SK-N-SH (cell line): ENCODE measurements at places on chromosomes 6 and 20. TPM values are rescaled to one million over a fixed set of nuclear protein-coding genes. Genes with fewer than 3 reads are reported as not detected.

- no peak overlapping the region for H3K27ac ChIP-seq
- no peak overlapping the region for H3K4me3 ChIP-seq
- H3K36me3 ChIP-seq: no peaks in the 10 kb centered on the region
- no peaks in the 10 kb centered on the region for H3K27me3 ChIP-seq
Measured at GRCh38 chr6:153140299-153140698, 9.2 kb upstream of the RGS17 start.

GRCh38 chr6:40717411-40718057 is 130.4 kb upstream of the LRFN2 start:
- no peaks in the 10 kb centered on the region for H3K36me3 ChIP-seq
- no peak for DNase-seq
- peaks cover 3% of the 10 kb centered on the region; the same call in 1 of the 2 replicates for H3K27me3 ChIP-seq

DNA sequence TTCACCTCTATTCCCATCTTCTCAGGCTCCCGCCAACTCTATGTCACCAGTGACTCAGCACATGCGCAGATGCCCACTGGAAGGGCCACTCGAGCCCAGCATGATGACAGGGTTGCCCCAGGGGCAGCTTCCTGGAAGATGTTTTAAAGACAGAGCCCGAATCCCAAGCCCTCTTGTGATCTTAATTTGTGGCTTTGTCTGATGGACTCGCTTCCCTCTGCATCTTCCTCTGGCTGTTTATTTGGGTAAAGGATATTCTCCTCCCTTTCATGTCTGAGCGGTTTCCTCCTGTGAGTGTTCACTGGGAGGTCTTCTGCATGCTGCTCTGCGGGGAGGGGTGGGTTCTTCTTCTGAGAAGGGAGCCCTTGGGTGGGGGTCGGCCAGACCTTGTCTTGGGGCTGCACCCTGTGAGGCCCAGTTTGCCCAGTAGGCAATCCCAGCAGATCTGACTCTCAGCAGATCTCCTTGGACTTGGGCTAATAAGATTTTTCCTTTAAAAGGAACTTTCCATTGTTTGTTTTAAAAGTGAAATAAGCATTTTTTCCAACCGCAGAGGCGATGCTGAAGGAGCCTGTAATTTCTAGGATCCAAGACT is 401.0 kb downstream of the CDC5L start:
- no peaks in the 10 kb centered on the region for H3K27me3 ChIP-seq
- no peak overlapping the region for H3K27ac ChIP-seq
- H3K36me3 ChIP-seq: no peaks in the 10 kb centered on the region
- H3K4me1 ChIP-seq: peaks cover 5% of the 10 kb centered on the region; the same call in 1 of the 2 replicates
- no peak overlapping the region for H3K4me3 ChIP-seq

DNA sequence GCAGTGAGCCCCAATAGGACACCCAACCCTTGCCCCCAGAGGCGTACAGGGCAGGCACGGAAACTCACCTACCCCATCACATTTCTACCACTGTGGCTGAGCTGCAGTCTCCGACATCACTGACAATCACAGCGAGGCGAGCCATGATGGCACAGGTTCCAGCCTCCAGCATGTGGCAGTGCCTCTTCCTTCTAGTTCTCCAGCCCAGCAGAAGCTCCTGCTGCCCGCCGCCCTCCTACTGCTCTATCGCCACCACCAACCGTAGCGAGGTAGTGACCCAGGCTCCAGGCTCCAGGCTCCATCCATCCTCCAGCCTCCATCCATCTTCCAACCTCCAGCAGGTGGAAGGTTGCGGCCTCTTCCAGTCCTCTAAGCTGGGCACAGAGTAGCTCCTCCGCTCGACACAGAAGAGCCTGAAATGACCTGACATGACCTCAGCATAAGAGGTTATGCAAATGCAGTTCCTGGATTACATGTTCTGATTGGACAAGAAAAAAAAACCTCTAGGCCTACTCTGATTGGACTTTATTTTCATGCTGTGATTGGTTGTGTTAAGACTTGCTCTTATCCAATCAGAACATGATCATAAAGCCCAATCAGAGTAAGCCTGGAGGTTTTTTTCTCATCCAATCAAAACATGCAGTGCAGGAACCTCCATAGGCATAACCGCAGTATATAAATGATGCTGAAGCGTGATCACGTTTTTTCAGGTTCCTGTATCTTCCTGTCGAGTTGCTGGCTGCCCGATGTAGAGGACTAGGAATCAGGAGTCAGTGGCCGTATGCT is 438.9 kb upstream of the ZNF337 start:
- no peak for DNase-seq
- H3K36me3 ChIP-seq: no peaks in the 10 kb centered on the region
- H3K4me3 ChIP-seq: peak overlapping the region; percentile 37
- no peaks in the 10 kb centered on the region; the same call in 1 of the 2 replicates for H3K4me1 ChIP-seq

- H3K4me1 ChIP-seq: no peaks in the 10 kb centered on the region
- DNase-seq: no peak
- H3K36me3 ChIP-seq: no peaks in the 10 kb centered on the region
- no peak overlapping the region for H3K27ac ChIP-seq
- H3K27me3 ChIP-seq: no peaks in the 10 kb centered on the region; the same call in 1 of the 2 replicates
- H3K4me3 ChIP-seq: no peak overlapping the region
Measured at GRCh38 chr6:147564556-147564955, 56.1 kb downstream of the SAMD5 start.

- H3K27ac ChIP-seq: no peak overlapping the region
- no peak overlapping the region for H3K4me3 ChIP-seq
- H3K27me3 ChIP-seq: no peaks in the 10 kb centered on the region
- H3K36me3 ChIP-seq: no peaks in the 10 kb centered on the region
- no peak for DNase-seq
Measured at GRCh38 chr20:6746901-6747609, 20.4 kb upstream of the BMP2 start.

- no peaks in the 10 kb centered on the region for H3K36me3 ChIP-seq
- peak; percentile 86 for DNase-seq
Measured at GRCh38 chr6:149862922-149863697, 1.0 kb downstream of the LRP11 start.

- H3K27ac ChIP-seq: no peak overlapping the region
- no peak for DNase-seq
- H3K4me3 ChIP-seq: no peak overlapping the region
- no peaks in the 10 kb centered on the region for H3K4me1 ChIP-seq
- no peaks in the 10 kb centered on the region for H3K36me3 ChIP-seq
Measured at GRCh38 chr6:24440897-24441598, 38.3 kb downstream of the MRS2 start.

DNA sequence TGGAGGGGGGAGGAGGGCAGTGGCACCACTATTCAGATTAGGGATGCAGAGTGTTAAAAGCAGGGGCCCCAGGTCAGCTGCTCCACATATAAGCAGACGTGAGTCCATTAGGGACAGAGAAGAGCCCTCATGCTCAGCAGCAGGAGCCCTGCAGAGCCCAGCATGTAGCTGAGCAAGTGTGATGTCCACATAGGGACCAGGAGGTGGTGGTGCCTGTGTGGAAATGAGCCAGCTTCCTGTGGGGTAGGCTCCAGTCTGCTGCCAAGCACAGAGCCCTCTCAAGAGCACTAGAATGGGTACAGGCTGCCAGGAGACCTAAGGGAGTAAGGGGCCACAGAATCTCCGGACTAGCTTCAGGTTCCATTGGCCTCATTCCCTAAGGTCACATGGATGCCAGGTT is 57.9 kb upstream of the MLN start:
- H3K4me3 ChIP-seq: no peak overlapping the region
- H3K36me3 ChIP-seq: no peaks in the 10 kb centered on the region
- DNase-seq: no peak
- no peak overlapping the region for H3K27ac ChIP-seq
- H3K4me1 ChIP-seq: no peaks in the 10 kb centered on the region
- no peaks in the 10 kb centered on the region; the same call in 1 of the 2 replicates for H3K27me3 ChIP-seq

DNA sequence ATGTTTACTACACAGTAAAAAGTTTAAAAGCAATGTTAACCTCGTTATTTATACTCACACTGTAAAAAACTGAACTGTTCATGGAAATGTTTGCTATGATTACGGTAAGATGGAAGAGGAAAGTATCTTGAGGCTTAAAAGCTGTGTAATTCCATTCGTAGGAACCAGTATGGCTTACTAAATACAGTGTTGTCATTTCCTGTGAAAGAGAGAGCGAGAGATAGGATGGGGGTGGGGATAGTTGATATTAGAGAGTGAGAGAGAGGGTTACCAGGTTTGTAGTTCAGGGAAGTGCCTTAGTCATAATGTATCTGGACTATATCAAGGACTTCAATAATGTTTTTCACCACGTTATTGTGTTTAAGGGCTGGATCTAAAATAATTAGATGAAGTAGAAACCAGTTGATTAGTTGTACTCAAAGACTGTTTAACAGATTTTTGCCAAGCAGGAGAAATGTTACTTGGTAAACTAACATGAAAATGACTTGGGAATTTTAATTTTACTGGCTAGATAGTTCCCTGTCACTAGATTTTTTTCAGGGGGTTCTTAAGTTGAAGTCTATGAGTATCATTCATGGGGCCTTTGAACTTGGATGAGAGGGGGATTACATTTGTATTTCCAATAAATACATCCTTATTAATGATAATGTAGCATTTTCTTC is 30.4 kb downstream of the AFDN start:
- H3K4me3 ChIP-seq: no peak overlapping the region
- DNase-seq: no peak
- no peaks in the 10 kb centered on the region for H3K27me3 ChIP-seq

DNA sequence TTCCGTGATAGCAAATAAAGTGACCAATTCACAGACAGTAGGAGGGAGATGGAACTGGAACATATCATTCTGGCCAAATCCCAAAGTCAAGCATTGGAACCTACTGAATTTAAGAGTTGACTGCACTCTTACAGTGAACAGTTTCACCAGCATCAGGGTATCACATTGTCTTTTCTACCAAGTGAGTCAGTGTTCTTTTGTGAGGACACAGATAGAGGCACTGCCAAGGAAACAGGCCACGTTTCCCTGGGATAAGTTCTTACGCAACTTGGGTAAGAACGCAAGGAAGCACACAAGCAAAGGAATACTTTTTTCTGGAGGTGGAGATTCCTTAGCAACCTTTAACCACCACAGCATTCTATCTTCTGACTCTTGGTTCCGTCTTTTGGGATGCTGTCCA is 28.6 kb upstream of the ENPP5 start:
- DNase-seq: no peak
- H3K36me3 ChIP-seq: no peaks in the 10 kb centered on the region
- H3K4me1 ChIP-seq: no peaks in the 10 kb centered on the region
- H3K27me3 ChIP-seq: no peaks in the 10 kb centered on the region

Gene SNAP91
- polyA plus RNA-seq: 0.64 and 2.0 TPM in 2 replicates

Gene TFAP2D
- polyA plus RNA-seq: not detected in 2 replicates

Gene DDO
- 0.79 and 1.3 TPM in 2 replicates for polyA plus RNA-seq

Gene APOBEC2
- polyA plus RNA-seq: not detected in 2 replicates

Gene MYB
- 0.85 and 1.2 TPM in 2 replicates for polyA plus RNA-seq
